ENCODE measurements at places on chromosomes 12 and 14.

DNA sequence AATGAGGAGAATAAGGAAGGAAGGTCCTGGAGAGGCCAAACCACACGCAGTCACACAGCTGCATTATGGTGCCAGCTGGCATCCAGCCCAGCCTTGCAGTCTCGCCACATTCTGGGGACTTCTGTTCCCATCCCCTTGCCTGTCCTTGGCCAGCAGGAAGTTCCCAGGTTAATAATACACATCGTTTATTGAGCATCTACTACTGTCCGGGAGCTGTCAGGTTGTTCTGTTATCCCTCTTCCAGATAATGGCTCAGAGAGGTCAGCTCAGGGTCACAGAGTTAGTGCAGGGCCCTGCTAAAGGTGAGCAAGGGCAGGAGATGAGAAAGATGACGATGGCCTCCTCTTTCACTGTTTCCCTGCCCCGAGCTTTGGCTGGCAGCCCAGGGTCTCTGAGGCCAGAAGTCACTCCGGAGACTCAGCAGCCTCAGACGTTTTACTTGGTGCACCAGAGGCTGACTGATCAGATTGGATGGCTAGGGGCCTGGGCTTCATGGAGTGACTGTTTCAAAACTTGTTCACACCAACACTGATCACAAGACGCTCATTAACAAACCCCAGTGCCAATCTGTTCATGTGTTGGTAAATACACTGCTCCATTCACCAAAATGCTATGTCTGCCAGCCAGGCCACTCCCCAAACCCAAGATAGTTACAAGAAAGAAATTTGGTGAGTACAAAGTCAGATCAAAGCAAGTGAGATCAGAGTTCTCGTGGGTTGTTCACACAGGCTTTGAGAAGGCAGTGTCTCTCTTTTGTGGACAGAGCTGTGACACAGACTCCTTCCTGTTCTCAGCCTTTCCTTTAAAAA is 79.2 kb downstream of the B4GALNT3 start:
- DNase-seq, result no peak

DNA sequence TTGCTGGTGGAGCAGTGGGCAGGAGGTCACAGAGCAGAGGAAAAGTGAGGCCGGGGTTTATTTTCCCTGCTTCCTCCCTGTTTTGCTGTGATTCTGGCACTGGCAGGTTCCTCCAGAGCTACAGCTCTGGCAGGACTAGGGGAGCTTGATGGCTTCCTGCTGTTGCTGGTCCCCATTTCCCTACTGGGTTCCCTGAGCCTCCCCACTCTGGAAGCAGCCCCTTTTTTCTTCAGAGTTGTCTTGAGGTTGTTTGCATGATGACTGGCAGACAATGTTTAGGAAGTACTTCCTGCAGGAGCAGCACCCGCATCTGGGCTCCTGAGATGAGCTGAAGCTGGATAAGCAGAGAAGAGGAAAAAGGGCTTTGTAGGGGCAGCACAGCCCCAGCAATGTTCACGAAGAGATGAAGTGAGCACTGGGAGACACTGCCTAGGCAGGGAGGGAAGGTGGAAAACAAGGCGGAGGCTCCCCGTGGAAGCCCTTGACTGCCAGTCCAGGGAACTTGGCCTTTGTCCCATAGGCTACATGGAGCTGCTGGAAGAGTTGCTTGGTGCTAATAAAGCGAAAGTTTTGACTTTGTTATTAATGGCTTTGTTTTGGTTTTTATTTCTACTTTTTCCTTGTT is 126.9 kb downstream of the SLC38A6 start:
- no peak for DNase-seq

- no peak for DNase-seq
These were observed 40.2 kb upstream of the FBRSL1 start for GRCh38 chr12:132449565-132450417.

- DNase-seq, result no peak
These were observed 159.7 kb upstream of the NTF3 start for GRCh38 chr12:5272018-5272785.

GRCh38 chr12:9669534-9669933 is at the start of gene CLEC2D:
Gene CLEC2D (plus strand): TSS chr12:9669713. CDS start chr12:9669735, 22 bp downstream.
- DNase-seq, result no peak

DNA sequence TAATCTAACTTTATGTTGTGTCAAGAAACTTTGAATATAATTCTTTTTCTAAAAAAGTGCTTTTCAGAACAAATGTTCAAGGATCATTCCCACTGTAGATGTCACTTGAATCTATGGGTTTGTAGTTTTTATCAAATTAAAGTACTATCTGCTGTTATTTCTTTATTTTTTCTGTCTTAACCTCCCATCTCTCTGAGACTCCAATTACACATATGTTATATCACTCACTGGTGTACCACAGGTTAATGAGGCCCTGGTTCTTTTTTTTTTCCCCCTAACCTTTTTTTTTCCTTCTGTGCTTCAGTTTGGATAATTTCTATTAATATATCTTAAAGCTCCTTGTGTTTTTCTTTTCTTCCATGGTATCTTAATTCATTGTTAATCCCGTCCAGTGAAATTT is 279.9 kb upstream of the RGS6 start:
- no peak for DNase-seq

DNA sequence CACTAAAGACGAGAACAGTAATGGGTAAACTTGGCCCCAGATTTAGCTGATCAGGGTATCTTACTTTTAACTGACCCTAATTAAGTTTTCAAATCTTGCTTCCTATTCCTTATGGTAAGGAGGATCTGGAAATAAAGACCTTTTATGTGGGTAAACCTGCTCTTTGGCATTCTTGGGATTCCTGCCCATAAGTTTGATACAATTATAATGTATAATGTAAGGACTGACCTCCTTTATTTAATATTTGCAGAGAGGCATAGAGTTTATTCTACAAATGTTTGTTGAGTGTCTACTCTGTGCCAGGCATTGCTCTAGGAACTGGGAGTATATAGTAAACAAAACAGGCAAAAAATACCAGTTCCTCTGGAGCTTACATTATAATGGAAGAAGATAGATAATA is 4.4 kb upstream of the PRDM4 start:
- no peak for DNase-seq

Data from AG09309 (cell line).